ENCODE measurements at places on chromosomes 4 and X. TPM values are rescaled to one million over a fixed set of nuclear protein-coding genes. Genes with fewer than 3 reads are reported as not detected.

DNA sequence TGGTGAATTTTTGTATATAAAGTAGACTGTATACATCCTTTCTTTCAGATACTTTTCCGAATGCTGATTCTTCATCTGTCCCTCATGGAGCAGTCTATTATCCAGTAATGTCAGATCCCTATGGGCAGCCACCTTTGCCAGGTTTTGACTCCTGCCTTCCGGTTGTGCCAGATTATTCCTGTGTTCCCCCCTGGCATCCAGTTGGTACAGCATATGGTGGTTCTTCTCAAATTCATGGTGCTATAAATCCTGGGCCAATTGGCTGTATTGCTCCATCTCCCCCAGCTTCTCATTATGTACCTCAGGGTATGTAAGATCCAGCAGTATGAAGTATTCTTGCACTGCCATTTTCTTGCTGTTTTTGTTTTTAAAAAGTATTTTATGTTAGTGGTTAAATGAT is 78.7 kb downstream of the ALG13 start:
- no peak for DNase-seq

DNA sequence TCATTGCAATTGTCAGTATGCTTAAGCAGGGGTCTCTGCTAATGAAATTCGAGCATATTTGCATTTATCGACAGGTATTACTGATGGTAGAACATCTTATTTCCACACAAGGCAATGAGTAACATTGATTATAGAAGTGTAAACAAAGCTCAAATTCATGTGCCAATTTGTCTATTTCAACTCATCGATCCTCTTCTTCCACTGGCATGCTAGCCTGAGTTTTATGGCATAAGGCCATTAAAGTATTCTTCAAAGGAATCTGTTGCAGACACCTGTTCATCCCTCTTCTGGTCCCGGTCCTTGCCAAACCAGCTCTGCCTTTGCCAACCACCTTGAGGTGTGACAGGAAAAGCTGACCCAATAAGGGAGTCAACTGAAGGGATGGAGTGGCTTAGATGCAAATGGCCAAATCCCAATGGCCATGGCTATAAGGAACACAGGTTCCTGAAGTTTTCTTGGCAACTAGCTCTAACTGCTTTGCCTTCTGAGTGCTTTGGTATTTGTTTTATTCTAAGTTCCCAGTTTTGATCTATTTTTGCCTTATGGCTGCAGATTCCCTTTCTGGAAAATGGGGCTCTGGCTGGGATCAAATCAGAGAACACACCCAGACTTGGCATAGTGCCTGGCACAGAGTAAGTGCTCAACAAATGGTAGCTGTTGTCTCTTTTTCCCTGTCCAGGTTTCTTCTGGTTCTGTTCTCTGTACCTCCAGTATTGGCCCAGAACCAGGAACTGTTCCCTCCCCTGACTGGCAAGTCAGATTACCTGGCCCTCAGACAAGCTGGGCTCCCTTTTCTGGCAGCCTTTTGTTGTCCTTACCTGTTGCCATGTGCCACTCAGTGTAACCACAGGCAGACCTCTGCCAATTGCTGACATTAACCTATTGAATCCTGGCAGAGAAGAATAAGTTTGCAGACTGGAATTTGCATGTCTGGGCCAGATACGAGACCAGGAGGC is 63.1 kb downstream of the RTL9 start:
- no peak for DNase-seq

DNA sequence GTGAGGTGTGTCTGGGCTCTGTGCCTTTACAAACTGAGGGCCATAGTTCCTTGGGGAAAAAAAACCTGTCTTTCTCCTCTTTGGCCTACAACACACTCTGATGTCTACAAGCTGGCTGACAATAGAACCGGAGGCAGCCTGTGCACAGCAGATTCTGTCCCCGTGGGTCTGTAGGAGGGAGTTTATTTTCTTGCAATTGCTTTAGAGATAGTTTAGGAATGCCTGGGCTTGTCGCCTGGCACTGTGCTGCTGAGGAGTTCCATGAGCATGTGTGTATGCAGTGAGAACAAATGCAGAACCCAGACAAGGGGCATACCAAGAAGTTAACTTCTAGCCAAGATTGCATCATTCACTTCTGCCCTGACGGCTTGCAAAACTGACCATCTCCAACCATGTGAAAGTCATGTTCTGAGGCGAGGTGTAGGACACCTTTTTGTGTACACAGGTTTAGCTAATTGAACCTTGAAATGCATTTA is 54.1 kb downstream of the CCNI start:
- no peak for DNase-seq

Gene ERAS
- not detected for total RNA-seq

Gene TMEM31
- total RNA-seq, result not detected

Gene SPATA18
- total RNA-seq, result 17.4 TPM

Gene VEGFC
- 35.1 TPM for total RNA-seq

DNA sequence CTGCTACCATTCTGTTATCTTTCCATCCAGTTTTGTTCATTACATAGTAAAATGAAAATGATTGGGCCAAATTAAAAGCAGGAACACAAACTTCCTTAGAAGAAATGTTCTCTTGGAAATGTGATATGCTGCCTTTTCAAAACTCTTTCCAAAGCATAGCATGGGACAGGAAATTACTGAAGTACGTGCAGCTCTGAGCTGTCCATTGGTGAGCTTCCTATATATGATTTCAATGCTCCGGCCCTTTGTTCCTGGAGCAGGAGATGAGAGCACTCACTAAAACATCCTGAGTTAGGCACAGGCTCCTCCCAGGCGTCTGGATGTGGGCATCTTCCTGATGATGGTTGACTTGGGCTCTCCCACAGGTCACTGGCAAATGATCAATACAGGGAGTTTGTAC is 33.0 kb upstream of the ANXA3 start:
- no peak for DNase-seq

DNA sequence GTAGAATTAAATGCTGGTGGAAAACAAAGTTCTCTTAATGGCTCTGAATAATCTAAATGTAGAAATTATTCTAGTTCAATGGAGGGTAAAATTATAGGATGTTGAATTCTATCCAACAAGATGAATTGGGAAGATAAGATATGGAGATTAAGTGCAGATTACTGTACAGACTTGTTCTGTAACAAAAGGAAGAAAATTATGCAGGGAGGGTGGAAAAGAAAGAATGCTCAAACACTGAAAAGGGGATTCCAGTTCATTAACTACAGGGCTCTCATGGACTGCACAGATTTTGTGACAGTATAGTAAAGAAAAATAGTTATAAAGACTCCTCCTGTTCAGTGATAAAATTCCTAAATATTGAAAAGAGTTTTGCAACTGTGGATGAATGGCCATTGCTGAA is 1794.0 kb upstream of the PCDH7 start:
- DNase-seq, result no peak

Gene NEXMIF
- under 0.01 TPM for total RNA-seq

GRCh38 chr4:150240011-150240410 is 161.8 kb downstream of the DCLK2 start:
- DNase-seq, result no peak

GRCh38 chrX:129979207-129979920 is 3.1 kb upstream of the BCORL1 start:
- no peak for DNase-seq

GRCh38 chrX:34467437-34467836 is 189.6 kb downstream of the TMEM47 start:
- DNase-seq, result no peak

GRCh38 chrX:19839770-19840254 is 47.6 kb downstream of the SH3KBP1 start:
- DNase-seq, result no peak

DNA sequence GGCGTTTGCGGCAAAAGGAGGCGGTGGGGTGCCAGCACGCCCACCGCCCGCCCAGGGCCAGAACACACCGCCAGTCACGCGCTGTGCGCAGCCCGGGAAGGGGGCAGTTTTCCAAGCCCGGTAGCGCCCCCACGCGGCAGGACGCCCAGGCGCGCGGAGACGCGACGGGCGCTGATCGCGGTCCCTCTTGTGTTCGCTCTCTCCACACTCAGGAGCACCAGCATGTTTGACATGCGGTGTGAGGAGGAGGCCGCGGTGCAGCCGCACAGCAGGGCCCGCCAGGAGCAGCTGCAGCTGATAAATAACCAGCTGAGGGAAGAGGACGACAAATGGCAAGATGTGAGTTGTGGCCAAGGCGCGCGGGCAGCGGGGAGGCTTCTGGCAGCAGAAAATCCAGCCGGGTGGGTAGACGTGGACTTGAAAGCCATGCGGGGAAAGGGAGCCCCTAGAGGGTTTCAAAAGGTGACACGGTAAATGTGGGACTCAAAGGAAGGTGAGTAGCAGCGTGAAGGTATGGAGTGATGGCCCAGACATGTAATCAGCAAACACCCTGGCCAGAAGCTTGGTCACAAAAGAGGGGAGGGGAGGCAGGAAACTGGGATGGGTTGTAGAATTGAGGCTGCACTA is 104.1 kb downstream of the PHOX2B start:
- no peak for DNase-seq
